ENCODE measurements at places on chromosomes 7 and 10.
A peak's percentile ranks its signal among the peaks of the same experiment; 100 is the strongest.

GRCh38 chr10:121260377-121260776 is 337.9 kb downstream of the FGFR2 start:
- no peak for DNase-seq

GRCh38 chr10:75658036-75658435 is 226.6 kb downstream of the LRMDA start:
- no peak for DNase-seq

DNA sequence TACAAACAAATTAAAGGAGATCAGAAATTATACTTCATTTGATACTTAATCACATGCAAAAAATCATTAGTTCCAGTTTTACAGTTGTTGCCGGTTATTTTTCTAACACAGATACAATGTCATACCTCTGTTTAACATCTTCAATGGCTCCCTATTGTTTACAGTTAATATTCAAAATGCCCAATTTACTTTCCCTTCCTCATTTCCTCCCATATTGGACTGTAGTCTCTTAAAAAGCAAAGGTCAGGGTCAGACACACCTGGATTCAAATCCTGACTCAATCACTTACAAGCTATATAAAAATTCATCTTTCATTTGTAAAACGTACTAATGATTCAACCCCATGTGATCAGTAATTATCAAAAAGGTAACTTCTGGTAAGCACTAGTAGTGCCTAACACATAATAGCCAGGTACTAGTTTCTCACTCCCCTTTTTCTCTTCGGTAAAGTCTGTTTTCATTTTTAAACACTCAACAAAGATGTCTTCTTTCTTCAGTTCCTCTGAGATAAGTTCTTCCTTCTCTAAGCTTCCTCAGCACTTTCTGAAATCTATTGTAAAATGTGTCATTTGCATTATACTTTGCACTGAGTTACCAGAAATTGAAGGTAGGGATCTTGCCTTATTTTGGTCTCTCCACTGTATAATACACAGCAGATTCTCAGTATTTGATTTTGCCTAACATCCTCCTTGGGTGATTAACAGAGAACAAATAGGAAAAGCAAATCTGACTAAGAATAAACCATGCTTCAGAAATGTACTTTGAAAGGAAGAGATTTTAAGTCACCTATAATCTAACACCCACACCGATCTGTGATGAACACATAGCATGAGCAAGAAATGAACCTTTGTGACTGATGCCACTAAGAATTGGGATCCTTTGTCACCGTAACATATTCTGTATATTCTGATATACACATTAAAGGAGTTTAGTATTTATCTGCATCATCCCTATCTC is 16.1 kb downstream of the KMT2C start:
- no peak for DNase-seq

DNA sequence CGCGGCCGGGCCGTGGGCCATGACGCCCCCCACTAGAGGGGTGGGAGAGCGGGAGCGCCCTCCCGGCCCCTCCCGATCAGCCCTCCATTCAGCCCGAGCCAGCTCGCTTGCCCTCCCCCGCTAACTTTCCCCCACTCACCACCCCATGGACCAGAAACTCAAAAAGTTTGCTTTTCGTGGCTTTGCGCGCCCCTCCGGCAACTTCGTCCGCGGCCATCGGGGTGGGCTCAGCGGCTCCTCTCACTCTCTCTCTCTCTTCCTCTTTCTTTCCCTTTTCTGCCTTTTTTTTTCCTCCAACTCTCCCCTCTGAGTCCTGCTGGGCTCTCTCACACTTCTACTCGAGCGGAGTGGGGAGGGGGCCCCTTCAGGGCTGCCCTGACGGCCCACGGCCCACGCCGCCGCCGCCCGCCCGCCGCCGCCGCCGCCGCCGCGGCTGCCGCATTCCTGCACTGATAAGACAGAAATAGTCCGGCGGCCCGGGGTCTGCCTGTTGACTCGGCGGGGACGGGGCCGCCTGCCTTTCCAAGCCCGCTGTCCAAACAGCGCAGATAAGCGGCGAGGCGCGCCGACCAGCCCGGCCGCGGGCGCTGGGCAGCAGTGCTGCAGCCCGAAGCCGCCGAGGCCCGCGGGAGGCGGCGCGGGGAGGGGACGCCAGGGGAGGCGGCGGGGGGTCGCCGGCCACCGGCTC is at the start of gene SMARCD3:
Gene SMARCD3 (minus strand): TSS at position 349 of the 688 bp plus-strand sequence. CDS start 132 bp downstream, at position 217.
- DNase-seq, result peak; percentile 51

DNA sequence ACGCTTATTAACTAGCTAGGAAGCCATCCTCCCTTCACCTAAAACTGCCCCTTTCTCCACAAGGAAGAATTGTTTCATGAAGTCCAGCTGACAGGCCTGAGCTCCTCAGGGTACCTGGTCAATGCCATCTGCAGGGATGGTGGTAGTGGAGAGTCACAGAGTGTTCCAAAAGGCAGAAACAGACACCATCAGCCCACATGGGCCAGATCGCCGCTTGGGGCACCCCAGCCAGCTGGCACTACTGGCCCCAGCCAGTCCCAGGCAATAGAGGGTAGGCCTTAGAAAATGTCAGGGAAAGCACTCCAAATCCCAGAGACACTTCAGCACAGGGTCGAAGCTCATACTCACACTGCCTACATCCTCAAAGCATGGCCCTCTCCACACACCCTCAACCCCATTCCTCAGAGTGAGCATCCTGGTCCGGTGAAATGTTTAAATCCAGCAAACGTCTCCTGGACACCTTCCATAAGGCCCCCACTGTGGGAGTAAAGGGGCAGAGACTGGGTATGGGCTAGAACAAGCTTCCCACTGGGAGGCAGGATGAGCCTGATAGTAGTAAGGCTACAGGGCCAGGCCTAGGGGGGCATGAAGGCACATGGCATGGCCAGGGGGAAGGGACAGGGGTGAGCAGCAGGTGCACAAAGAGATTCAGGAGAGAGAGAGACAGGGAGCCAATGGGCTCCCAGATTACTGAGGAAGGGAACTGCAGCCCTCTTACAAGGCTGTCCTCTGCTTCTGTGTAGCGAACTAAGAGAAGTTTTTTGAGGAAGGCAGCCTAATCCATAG is 1.9 kb downstream of the LRRC20 start:
- DNase-seq, result no peak

- no peak for DNase-seq
Observed at GRCh38 chr10:127940866-127941640, 34.1 kb downstream of the PTPRE start.

GRCh38 chr7:105010504-105011130 is 3.4 kb upstream of the KMT2E start:
- DNase-seq, result no peak

DNA sequence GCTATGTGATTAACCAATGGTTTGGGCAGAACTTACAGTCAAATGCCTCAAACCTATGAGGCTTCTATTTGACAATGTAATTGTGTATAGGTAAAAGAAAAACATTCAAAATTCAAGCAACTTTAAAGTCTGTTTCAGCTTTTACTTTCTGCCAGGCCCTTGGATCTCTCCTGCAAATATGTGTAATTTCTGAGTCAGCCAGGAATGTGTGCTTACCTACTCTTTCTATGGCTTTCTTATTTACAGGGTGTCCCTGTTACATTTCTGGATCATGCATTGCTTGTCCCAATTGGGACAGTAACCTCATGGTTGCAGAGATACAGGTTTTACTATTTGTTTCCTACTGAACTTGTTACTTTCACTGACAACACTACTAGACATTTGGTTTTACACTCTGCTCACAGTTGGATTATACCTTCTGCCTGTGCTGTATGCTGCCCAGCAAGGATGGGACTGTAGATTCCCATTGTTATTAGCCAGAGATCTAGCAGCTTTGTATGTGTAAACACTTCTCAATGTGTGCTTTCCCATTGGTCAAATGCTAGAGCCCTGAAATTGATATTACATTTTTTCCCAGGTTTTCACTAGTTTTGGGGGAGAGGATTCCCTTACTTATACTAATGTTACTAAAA is 355.3 kb downstream of the ARL4A start:
- no peak for DNase-seq

DNA sequence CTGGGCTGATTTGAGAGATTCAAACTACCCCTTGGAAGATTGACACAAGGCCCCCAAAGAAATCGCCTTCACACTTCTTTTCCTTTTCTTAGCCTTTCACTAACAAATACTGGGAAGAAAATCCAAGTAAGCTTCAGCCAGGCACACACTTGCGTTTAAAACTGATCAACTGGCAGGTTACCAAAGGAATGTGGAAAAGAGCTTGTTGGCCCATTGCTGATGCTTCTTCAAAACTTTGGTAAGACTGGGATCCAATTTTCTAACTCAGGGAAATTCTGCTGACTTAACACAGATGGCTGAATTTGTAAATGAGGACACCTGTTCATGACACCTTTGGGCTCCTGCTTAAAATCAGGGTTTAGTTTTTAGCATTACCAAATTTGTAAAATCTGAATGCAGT is 464.5 kb upstream of the GALNT17 start:
- no peak for DNase-seq

- DNase-seq, result no peak
Observed at GRCh38 chr7:18619311-18619710, 123.8 kb downstream of the HDAC9 start.

DNA sequence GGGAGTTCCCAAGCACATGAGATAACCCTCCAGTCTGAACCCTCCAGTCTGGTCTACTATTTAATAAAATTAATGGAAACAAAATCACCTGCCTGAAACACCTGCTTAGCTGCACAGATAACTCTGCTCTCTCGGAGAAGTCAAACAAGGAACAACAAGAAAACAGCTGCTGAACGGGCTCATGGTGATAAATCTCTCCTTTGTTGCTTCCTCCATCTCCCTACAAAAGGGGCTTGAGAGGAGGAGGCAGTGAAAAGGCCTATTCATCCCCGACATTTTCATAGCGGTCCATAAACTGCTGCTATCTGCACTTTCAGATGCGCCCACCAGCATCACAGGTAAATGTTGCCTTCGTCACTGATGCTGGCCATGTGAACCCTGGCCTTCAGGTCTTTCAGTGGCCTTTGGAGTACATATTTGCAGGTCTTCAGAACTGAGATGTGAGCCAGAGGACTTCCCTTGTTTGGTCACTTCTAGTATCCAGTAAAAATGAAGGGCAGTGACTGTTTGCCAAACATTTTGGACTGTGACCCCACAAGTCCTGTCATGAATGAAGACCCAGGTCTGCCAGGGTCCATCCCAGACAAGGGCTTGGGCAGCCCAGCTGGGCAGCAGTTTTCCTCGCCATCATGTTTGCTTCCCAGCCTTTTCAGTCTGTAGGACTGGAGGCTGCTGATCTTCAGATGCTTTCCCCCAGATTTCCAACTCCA is 15.9 kb downstream of the FKBP6 start:
- no peak for DNase-seq

GRCh38 chr10:29714096-29714874 is 79.5 kb upstream of the SVIL start:
- no peak for DNase-seq

- DNase-seq, result no peak
Observed at GRCh38 chr10:129472696-129473555, 5.9 kb downstream of the MGMT start.

DNA sequence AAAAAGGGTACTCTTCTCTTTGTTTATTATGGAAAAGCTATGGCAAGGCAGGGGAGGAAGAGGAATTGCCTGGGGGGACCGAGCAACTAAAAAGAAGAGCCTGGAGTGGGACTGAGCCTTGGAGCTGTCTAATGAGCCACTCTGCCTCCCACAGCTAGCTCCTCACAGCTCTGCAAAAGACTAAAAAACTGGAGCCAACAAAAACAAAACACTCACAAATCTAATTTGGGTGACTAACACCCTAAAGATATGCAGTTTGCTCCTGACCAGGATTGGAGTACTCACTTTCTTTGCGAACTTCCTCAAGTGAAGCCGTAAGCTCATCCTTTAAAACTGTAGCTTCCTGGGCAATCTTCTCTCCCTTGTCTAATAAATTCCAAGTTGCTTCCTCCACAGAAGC is 89.4 kb downstream of the CTNNA3 start:
- no peak for DNase-seq

DNA sequence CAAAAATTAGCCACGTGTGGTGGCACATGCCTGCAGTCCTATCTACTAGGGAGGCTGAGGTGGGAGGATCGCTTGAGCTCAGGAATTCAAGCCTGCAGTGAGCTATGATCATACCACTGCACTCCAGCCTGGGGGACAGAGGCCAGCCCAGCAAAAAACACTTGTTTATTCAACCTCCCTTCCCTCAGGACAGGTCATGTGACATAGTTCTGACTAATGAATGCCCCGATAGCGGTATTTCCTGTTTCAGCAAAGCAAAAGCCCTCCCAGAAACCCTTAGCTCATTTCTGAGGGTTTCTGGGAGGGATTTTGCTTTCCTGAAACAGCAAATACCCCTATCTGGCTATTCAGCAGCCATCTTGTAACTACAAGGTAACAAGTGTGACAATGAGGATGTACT is 157.1 kb downstream of the GATA3 start:
- DNase-seq, result no peak

DNA sequence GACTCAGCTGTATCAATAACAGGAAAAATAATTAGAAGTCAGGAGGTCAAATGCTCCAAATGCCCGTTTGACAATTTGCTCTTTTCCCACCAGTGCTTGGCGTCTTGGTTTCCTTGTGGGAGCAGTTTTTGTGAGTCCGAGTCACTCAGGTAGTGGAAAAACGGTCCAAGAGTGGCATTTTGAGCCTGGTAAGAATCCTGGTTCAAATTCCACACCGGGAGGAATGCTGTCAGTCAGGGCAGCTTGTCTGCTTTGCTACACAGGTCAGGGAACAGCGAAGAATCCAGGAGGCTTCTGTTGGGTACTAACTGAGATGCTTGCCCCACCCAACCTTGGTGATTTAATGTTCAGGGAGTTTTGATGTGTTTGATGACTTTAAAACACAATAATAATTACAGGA is 209.5 kb downstream of the HERPUD2 start:
- DNase-seq, result no peak

- DNase-seq, result no peak
Observed at GRCh38 chr7:121456015-121456414, 59.9 kb upstream of the FAM3C start.

DNA sequence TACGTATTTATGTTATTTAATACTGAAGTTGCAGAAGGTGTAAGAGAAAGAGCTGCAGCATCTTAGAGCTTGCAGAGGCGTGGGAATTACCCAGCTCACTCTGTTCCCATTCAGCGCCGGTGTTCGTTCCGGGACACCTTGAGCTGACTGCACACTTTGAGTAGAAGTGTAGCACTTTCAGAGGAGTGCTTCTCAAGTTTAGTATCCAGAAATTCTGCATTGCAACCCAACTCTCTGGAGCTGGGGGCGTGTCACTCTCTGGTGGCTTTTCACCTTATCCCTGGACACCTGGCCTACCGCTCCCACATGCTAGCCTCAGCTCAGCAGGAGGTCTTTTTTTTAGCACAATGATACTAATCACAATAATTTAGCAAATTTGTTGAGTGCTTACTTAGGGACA is 66.4 kb upstream of the SHH start:
- no peak for DNase-seq

- DNase-seq, result peak; percentile 15
Observed at GRCh38 chr10:28768227-28768626, 90.9 kb downstream of the BAMBI start.

- no peak for DNase-seq
Observed at GRCh38 chr10:114940735-114941134, 2.7 kb downstream of the TRUB1 start.

- peak; percentile 57 for DNase-seq
Observed at GRCh38 chr10:51074238-51075028, at the start of gene PRKG1. PRKG1 (plus strand) TSS chr10:51074487.

- DNase-seq, result no peak
Observed at GRCh38 chr7:43764807-43765491, 6.5 kb downstream of the BLVRA start.
